Activated CD4-positive, alpha-beta T cell treated with anti-CD3 and anti-CD28 coated beads for 4 hours (primary cell): ENCODE measurements at places on chromosomes 2 and 18.

- no peak for DNase-seq
Measured at GRCh38 chr2:174952607-174953006, 52.6 kb downstream of the CHN1 start.

- DNase-seq = no peak
Measured at GRCh38 chr2:20676353-20677215, 9.6 kb downstream of the GDF7 start.

DNA sequence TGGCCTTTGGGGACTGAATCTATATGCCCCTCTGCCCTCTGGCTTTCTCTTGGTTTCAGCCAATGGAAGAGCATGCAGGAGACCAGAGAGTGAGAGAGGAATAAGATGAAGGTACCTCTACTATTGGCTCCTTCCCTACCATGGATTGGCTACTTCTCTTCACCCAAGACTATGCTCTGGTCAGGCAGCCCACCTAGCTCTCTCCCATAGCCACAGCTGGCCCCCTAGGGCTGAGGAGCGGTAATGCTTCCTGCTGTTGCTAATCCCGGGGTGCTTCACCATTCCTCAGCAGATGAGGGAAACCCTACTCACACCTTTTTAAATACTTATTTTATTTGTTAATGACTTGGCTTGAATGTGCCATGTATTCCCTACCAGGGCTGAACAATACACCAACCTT is 142.4 kb downstream of the MREG start:
- DNase-seq = no peak

DNA sequence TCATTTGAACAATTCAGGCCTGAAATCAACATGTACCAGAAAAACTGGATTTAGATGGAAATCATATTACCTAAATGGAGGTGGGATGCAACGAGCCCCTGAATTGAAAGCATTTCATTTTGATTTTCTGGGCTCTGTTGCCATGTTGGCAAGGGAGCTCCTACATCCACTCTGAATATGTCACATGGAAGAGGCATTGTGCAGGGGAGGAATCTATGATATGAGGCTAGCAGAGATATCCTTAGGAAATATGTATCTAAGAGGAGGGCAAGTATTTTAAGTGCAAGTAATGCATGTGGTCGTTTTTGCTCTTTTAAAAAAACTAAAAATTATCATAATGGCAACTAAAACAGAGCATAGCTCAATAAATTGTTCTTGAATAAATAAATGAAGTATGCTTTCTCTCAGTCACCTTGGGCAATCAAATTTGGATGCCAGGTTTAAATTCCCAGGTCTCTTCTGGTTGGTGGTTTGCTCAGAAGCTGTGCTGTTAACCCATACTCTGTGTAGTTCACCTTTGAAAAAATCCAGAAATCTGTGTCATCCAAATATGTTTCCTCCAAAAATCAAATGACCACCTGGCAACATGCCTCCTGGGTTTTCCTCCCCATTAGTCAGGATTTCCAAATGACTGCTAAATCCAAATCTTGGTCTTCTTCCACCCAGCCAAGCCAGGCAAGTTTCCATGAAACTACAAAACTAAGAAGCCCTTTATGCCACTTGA is 6.5 kb upstream of the LGALSL start:
- no peak for DNase-seq

DNA sequence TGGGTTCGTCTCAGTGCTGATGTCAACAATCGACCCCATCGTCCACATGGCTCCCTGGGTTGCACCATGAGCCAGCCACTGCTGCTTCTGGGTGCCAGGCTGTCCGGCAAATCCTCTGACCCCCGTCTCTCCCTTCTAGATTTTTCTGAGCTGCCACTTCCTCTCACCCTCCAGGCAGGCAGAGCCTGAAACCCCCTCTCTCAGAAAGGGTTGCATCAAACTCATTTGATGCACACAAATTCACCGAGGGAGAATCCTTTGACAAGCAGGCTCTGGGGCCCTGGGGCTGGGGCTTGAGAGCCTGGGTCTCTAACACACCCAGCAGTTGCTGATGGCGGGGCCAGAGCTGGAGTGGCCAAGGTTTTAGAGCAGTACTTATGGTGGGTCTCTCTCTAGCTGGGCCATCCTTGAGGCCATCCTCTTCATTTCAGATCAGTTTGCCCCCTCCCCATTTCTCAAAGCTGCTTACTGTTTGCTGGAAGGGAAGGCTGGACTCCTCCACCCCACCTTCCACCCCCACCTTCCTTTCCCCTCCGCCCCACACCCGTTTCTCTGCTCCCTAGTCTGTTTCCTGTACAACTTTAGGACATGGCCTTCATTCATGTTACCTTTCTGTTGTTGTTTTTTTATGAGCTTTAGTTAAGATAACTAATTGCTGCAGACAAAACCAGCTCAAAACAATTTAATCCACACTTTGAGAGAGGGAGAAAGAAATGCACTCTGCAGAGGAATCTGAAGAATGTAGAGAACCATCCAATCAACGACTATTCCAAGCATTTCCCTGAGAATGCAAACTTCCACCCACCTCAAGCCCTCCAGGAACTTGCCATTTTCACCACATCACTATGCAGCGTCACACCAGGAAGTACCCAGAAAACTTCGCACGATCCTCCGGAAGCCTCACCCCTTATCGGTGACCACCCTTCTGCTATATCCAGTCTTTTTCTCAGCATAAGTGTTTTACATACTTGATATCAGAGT is 69.5 kb downstream of the ARL4C start:
- DNase-seq = no peak
